EL (cell line): ENCODE measurements at places on chromosomes 11 and 22.

GRCh38 chr11:12196308-12196707, 85.9 kb downstream of the MICAL2 start:
- no peak for DNase-seq

- DNase-seq = no peak
Measured at GRCh38 chr11:17652556-17652955, 66.8 kb upstream of the MYOD1 start.

GRCh38 chr11:19970944-19971343, 189.3 kb downstream of the DBX1 start:
- no peak for DNase-seq

DNA sequence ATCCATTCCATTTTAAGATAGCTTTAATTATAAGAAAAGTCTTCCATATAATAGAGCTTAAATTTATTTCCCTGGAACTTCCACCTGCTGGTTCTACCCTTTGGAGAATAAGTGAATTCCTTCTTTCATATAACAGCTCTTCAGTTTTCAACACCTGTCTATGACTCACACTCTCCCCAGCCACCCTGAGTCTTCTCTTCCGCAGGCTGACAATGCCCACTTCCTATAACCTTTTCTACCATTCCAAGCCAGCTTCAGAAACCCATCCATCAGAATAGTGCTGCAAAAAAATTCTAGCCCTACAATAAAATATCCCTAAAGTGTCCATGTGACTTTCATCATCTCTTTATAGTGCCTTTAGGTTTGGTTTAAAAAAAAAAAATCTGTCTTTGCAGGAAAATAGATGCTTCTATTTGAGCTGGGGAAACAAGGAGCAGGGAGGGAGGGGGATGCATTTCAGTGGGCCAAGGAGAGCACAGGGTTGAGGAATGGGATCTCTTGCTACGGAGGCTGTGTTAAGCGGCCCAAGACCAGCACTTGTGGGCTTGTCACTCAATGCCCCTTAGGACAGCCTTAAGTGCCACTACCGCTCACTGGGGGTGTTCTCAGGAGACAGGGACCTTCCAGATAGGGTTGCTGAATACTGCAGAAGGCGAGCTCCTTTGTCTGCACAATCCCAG, 178.6 kb downstream of the DSCAML1 start:
- no peak for DNase-seq

DNA sequence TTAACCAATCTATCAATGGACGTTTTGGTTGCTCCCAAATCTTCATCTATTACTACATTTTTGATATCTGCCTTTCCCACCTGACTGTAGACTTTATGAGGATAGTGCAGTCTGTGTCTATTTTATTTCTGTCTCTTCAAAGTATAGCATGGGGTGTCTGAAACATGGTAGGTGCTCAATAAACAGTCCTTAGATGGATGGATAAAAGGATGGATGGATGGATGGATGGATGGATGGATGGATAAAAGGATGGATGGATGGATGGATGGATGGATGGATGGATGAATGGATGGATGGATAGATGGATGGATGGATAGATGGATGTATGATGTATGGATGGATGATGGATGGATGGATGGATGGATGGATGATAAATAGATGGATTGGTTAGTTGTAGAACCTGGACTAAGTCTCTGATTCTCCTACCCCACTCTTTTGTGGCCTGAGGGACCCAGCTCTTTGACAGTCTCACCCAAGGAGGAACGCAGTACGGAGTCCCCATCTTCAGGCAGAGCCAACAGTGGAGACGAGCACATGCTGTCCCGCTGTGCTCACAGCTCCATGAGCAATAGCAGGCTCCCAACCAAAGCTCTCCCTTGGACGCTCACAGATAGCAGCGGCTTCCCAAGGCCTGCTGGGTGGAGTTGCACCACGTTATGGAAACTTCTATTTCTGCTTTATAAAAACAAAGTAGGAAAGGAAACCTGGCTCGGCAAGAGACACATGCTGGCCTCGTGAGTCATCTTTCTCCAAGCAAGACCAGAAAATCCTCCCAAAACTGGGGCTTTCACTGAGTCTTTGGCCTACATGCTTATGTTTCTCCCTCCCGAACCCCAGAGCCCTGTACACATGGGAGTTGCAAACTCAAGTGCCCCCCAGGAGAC, 448.0 kb downstream of the MIAT start:
- peak; percentile 88 for DNase-seq

DNA sequence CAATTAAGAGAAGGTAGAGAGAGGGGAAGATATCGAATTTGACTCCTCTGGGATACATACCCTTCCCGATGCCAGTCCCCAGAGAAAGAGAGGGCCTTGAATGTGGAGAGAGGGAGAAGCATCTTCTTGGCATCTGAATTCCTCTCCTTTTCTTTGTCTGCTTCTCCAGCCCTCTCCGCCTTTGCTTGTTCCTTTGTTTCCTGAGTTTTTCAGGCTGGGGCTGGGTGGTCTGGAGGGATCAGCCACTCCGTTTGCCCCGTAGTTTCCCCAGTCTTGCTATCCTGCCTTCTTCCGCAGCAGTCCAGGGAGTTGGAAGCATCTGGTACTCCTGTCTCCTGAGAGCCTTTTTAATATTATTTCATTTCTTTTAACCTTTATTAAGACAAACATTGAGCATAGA, 107.1 kb upstream of the CADM1 start:
- no peak for DNase-seq

DNA sequence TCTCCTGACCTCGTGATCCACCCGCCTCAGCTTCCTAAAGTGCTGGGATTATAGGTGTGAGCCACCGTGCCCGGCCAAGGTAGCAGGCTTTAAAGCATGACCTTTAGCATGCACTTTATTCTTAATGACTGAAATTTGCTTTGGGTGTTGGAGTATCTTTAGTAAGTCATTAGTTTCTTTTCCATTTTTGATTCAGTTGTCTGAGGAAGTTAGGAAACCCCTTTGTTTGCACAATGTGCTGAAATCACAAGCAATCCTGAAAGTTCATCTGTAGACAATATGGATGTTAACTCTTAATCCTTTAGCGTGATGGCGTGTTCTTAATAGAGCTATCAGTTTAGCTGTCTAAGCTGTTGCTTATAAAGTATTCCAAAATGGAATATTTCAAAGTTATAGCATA, 16.8 kb downstream of the SDHD start:
- DNase-seq = no peak

DNA sequence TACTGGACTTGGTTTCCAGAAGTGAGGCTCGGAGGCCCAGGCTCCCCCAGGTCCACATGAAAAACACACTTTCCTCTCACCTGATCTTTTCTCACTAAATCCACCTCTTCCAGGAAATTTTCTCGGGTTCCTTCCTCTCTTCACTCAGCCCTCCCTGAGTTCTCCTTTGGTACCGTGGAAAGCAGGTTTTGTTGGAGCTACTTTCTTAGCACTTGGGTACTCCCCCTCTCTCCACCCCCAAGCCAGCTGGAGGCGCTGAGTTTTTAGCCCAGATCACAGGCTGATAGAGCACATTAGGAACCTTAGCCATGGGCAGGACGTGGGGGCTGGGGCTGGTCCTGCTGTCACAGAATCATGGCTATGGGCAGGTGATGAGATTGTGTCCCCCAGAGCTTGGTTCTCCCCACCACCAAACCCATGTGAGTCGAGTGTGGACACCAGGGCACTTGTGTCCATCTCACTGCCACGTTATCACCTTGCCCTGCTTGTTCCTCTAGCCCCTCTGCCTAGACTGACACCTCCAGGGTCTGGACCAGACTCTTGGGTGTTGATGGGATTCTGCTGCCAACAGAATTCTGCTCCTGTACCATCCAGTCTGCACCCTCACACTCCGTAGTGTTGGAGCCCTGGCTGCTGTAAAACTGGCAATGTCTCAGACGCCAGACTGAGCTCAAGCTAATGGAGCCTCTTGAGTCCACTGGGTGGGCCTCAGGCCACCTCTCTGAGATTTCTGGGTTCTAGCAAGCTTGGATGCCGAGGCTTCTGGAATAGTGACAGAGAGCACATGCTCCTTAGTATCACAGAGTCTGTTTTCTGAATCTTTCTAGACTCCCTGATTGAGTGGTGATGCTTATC, 74.9 kb upstream of the NARS2 start:
- DNase-seq = no peak

DNA sequence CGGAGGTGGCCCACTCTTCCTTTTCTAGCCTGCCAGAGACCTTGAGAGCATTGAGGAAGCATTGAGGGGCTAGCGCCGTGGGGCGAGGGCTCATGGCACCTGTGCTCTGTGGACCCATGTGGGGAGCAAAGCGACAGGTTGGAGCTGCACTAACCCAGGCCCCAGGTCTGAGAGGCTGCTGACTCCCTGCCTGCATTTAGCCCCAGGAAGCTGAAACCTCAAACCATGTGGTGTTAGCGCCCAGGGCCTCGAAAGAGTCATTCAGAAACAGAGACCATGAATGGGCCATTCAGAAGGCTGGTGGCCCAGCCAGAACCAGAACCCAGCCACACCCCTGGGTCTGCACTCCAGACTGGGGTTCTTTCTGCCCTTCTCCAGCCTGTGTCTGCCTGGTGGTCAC, 88.6 kb downstream of the BCR start:
- no peak for DNase-seq

- no peak for DNase-seq
Measured at GRCh38 chr11:64558869-64559268, 32.2 kb upstream of the SLC22A12 start.

GRCh38 chr11:20775331-20775730, 105.9 kb downstream of the NELL1 start:
- no peak for DNase-seq

- DNase-seq = no peak
Measured at GRCh38 chr11:129998107-129998506, 4.5 kb downstream of the PRDM10 start.

GRCh38 chr11:8127447-8127846, 41.4 kb downstream of the RIC3 start:
- no peak for DNase-seq

GRCh38 chr11:24685821-24686220, 189.0 kb downstream of the LUZP2 start:
- no peak for DNase-seq

DNA sequence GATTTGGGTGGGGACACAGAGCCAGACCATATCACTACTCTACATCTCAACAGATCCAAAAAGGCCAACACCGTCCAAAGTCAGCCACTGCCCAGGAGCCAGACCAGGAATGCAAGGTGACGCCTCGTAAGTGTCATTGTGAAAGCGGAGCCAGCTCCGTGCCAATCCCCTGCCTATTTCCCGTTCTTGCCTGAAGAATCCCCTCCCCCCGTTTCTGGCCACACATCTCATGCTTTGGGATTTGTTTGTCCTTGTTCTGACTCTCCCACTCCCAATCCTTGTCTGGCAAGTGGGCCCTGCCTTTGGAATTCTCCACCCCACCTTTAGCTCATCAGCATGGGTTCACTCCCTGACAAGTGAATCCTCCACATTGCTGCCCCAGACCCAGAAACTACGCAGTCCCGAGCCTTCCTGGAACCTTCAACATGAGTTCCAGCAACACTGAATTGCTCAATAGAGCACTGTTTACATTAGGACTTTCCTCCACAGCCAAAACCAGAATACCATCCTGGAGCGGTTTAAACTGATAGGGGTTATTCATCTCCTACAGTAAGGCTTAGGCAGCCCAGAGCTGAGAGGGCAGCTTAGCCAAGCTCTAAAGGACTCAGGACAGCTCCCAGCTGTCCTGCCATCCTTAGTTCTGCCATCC, 6.0 kb upstream of the SLC35C1 start:
- DNase-seq = no peak

GRCh38 chr11:75167617-75168016, 16.7 kb downstream of the SLCO2B1 start:
- DNase-seq = no peak
